Airway epithelial cell (primary cell): ENCODE measurements at places on chromosomes 1 and 21. TPM values are rescaled to one million over a fixed set of nuclear protein-coding genes. Genes with fewer than 3 reads are reported as not detected.

The BRDT gene
- total RNA-seq = not detected in 2 replicates

The HSPA6 gene
- 0.19 and 0.21 TPM in 2 replicates for total RNA-seq

The TNFRSF9 gene
- total RNA-seq = not detected in 2 replicates

The GBP7 gene
- not detected in 2 replicates for total RNA-seq

The FBLIM1 gene
- total RNA-seq = 85.8 and 98.4 TPM in 2 replicates

The PPFIA4 gene
- 2.0 and 2.6 TPM in 2 replicates for total RNA-seq

The ZSWIM5 gene
- 0.05 and 0.07 TPM in 2 replicates for total RNA-seq

The F5 gene
- total RNA-seq = under 0.01 and 0.07 TPM in 2 replicates

The WDR64 gene
- total RNA-seq = not detected in 2 replicates

The ORC1 gene
- total RNA-seq = 14.0 and 15.3 TPM in 2 replicates

The SPRR2A gene
- total RNA-seq = 8.3 and 8.4 TPM in 2 replicates

The EDARADD gene
- total RNA-seq = 6.8 and 13.3 TPM in 2 replicates

The AMY1A gene
- total RNA-seq = not detected in 2 replicates

The ZNF648 gene
- total RNA-seq = 0.14 TPM in 1 of 2 replicates, not detected in the other

The KISS1 gene
- not detected in 2 replicates for total RNA-seq

The SPRR3 gene
- 286 and 324 TPM in 2 replicates for total RNA-seq

The SMYD2 gene
- total RNA-seq = 38.0 and 59.9 TPM in 2 replicates

The CELA2B gene
- total RNA-seq = not detected in 2 replicates

The ASCL5 gene
- total RNA-seq = not detected in 2 replicates

The SMYD3 gene
- 15.2 and 20.8 TPM in 2 replicates for total RNA-seq

The GABPB2 gene
- 4.3 and 6.0 TPM in 2 replicates for total RNA-seq

The VPS72 gene
- total RNA-seq = 40.7 and 59.0 TPM in 2 replicates

The KRTAP10-7 gene
- total RNA-seq = not detected in 2 replicates

The GPR37L1 gene
- total RNA-seq = 0.07 TPM in 1 of 2 replicates, not detected in the other
